HAP-1 (cell line): ENCODE measurements at places on chromosomes 3 and 15.

DNA sequence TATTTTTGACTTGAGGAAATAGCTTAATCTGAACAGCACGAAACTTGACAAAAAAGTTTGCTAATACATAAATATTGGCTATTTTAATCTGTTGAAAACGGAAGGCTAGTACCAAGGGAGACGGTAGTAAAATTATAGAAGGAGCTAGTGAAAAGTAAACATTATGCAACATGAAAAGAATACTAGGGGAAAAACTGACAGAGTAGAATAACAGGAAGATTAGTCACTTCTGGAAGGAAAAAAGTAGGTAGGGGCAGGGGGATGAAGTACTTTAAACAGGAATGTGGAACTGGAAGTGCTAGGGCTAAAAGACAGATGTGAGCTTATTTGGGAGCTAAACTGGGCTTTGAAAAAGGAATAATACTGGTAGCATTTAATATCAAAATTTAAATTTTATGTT is 60.1 kb downstream of the MBNL1 start:
- no peak for DNase-seq

- no peak for DNase-seq
Observed at GRCh38 chr3:126303272-126303671, 53.9 kb downstream of the KLF15 start.

DNA sequence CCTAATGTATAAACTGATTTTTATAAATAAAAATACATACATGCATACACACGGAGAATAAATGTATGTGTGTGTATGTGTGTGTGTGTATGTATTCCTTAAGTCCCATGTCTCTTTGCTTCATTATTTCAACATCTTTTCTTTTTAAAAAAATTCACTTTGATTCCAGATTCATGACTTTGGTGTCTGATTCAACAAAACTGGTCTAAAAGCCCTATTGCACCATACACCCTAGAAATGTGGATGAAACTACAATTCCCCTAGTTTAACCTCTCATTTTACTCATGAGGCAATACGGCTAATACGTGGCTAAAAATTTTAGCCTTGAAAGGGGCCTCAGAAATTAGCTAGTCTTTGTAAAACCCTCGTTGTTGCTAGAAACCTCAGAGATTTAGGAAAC is 228.1 kb downstream of the ADAMTS9 start:
- DNase-seq = no peak

- DNase-seq = no peak
Observed at GRCh38 chr15:100766243-100767000, 113.2 kb upstream of the ALDH1A3 start.

- no peak for DNase-seq
Observed at GRCh38 chr3:173618703-173619102, 221.2 kb downstream of the NLGN1 start.

DNA sequence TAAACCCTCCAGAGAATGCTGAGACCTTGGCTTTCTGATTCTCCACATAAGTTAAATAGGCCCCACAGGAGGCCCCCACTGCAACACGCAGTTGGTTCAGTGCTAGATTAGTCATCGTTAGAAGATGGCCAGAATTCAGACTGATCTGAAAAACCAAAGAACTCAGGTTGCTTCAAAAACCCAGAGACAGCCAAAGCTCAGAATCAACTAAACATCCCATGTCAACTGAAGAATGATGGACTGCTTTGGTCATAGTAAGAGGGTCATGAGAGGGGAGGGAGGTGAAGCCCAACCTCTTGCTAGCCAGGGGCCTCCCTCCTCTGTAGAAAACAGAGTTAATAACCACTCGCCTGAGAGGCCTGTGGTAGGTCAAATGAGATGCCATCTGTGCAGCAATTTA is 93.1 kb downstream of the AKAP13 start:
- DNase-seq = no peak

DNA sequence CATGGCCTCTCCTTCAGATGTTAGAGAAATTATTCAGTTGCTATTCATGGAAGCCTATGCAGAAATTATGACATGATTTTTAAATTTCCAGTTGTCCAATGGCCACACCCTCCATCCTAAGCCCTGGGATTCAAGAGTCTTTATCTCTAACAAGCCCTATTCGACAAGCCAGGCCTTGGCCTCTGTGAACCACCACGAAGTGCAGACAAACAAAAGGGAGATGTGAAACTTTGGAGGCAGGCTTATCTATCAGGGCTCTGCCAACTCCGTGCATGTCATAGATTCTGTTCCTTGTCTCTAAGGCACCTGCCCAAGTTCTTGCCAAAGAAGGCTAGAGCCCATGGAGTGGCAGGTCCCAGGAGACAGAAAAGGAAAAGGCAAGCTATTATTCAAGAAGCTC is 212.4 kb upstream of the ADAMTS9 start:
- DNase-seq = no peak

GRCh38 chr15:70892912-70893560 is 410 bp downstream of the LRRC49 start:
- DNase-seq = peak; percentile 56

- peak; percentile 60 for DNase-seq
Observed at GRCh38 chr3:3799173-3800079, at the start of gene LRRN1. Gene LRRN1, plus strand, starts transcription at chr3:3799431. Its CDS starts 45,211 bp downstream, at chr3:3844642.

GRCh38 chr3:52022323-52023100 is 26.8 kb upstream of the RPL29 start:
- DNase-seq = no peak

DNA sequence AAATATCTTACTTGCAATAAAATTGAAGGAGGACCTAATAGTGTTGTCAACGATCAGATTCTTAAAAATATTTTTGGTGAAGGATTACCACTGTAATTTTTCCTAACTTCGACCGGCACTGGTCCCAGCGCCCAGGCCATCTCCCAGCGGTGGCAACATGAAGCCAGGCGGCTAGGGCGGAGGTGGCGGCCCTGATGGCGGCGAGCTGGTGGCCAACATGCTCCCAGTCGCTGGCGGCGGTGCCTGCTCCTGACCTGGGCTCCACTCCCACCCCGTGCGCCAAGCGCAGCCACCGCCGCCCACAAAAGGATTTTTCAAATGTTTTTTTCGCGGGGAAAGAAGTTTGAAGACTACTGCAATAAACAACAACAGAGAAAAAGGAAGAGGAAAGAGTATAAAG is 56.5 kb upstream of the B3GALNT1 start:
- no peak for DNase-seq

GRCh38 chr15:101121511-101122090 is 130.2 kb downstream of the CHSY1 start:
- peak; percentile 47 for DNase-seq

- DNase-seq = no peak
Observed at GRCh38 chr15:27081676-27082418, 110.9 kb downstream of the GABRG3 start.

GRCh38 chr3:59317386-59317785 is 267.6 kb upstream of the CFAP20DC start:
- DNase-seq = no peak

DNA sequence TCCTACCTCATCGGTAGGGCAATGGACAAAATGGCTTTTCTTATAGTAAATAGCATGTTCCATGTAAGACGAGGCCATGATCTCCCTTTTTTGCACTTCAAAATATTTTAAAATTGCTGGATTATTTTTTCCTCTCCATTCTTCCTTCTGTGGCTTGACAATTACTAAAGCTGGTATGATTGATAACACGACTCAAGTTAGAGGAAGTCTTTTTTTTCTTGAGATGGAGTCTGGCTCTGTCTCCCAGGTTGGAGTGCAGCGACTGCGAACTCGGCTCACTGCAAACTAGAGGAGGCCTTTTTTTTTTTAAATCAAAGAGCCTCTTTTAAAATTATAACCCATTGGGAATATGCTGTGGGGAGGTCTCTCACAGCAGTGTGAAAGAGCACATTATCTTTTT is 124.5 kb upstream of the TBL1XR1 start:
- DNase-seq = no peak

- DNase-seq = no peak
Observed at GRCh38 chr3:74751775-74752174, 137.3 kb upstream of the CNTN3 start.

DNA sequence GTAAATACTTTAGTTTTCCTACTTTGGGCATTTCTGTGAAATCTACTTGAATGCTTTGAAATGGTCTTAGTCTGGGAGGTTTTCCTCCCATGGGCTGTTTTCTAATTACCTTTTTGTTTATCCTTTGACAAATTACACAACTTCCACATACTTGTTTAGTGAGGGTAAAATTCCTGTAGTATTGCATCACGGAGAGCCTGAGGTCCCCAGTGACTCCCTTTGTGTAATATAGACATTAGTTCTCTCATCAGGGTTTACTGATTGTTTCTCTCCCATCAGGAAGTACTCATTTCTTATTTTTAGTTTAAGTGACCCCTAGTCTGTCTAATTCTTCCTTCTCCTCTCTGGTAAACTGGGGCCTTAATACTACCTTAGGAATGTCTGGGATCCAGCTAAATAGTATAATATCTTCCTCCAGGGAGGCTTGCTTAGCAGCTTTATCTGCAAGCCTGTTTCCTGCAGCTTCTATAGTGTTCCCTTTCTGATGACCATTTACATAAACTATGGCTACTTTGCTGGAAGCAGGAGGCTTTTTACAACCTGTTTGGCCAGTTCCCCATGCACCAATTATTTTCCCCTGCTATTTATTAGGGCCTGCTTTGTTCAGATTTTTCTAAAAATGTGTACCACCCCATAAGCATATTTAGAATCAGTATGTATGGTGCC is 87.2 kb upstream of the XCR1 start:
- DNase-seq = no peak

- DNase-seq = no peak
Observed at GRCh38 chr3:128359846-128360642, 106.6 kb downstream of the DNAJB8 start.

DNA sequence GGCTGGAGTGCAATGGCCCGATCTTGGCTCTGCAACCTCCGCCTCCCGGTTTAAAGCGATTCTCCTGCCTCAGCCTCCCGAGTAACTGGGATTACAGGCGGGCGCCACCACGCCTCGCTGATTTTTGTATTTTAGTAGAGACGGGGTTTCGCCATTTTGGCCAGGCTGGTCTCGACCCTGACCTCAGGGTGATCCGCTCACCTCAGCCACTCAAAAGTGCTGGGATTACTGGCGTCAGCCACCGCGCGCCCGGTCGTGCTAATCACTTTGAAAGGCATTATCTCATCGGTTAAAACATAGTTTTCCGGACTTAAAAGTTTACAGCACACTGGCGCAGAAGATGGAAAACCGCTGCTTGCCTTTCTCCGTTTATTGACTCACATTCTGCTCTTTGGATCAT is 27.6 kb upstream of the MTHFS start:
- DNase-seq = no peak

DNA sequence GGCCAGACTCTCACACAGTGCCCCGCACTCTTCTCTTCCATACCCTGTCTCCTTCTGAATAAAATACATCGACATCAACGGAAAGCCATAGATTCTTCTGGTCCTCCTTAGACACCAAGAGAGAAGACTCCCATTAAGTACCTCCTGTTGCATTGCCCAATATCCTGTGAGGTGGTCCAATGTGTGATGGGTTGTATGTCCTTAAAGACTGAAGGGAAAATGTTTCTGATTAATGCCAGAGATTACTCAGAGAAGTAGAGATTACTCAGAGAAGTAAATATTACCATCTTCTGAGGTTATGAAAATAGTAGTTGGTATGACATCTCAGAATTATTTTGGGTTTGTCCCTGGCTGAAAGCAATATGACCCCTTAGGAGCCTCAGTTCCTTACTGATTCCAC is 60.8 kb upstream of the GALNT15 start:
- no peak for DNase-seq

- DNase-seq = no peak
Observed at GRCh38 chr3:183393625-183394024, 34.8 kb downstream of the MCF2L2 start.

- no peak for DNase-seq
Observed at GRCh38 chr3:74713977-74714376, 99.5 kb upstream of the CNTN3 start.

GRCh38 chr3:122688996-122689395 is 8.4 kb downstream of the PARP14 start:
- no peak for DNase-seq

GRCh38 chr3:56879436-56880215 is 77.9 kb upstream of the ARHGEF3 start:
- no peak for DNase-seq

- DNase-seq = no peak
Observed at GRCh38 chr3:151467069-151467468, 6.2 kb upstream of the IGSF10 start.

DNA sequence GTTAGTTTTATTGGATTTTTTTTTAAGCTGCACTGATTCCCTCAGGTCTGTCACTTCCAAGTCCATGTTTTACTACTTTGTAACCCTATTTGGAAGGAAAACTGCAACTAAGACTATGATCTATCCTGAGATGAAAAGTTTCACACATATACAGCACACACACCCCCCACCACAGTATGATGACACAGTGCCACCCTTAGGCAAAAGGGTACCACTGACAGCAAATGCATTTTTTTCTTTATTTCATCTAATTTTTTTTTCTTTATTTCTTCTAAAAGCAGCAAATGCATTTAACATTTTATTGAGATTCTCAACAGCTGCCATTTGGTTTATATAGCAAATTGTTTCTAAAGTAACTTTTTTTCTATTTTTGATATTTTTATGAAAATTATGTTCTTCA is 21.2 kb downstream of the NGRN start:
- DNase-seq = peak; percentile 43

DNA sequence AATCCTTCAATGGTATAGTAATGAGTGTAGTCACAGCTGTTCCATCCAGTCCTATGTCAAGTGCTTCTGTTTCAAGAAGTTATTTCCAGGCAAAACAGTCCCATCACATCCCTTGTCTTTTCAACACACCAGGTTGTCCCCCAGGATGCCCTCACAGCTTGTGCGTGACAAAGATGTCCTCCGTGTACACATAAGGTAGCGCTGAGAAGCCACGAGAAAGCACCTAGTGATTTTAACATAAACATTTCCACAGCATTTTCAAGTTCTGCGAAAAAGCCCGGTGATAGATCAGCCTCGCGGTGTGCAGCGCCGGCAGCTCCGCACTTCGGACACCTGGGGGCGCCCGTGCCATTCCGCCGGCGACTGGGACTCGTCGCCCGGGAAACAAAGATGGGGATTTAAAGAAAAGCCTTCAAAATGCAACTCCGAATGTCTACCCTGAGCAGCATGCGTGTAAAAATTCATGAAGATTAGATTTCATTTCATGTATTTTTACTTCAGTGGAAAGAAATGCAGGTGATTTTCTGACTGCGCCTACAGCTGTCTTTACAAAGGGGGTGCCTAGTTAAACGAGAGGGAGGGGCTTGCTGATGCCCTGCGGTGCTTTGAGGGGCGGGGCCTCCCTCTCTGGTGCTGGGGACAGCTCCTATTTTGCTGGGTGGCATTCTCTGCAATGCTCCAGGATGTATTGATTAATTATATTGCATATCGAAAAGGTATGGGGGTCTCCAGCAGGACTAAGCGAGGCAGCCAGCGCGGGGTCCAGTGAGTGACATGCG is 49.9 kb downstream of the KY start:
- DNase-seq = peak; percentile 87

DNA sequence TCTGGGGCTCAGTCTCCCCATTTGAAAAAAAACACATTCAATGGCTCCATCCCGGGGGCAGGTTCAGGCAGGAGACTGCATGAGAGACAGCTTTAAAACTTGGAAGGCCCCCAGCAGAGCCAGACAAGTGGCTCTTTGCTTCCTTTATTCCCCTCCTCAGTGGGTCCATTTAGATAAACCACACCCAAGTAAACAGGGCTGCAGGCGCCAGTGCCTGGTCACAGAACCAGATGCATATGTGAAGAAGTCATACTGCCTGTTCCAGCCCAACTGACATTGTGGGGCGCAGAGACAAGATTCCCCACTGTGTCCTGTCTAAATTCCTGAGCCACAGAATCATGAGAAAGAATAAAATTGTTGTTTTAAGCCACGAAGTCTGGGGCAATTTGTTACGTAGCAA is 9.0 kb downstream of the FBN1 start:
- DNase-seq = no peak

- DNase-seq = no peak
Observed at GRCh38 chr15:75138016-75138999, 63.4 kb upstream of the C15orf39 start.

GRCh38 chr3:164791263-164791662 is 287.0 kb downstream of the SI start:
- DNase-seq = no peak
